ENCODE measurements at places on chromosomes 5 and 9.

DNA sequence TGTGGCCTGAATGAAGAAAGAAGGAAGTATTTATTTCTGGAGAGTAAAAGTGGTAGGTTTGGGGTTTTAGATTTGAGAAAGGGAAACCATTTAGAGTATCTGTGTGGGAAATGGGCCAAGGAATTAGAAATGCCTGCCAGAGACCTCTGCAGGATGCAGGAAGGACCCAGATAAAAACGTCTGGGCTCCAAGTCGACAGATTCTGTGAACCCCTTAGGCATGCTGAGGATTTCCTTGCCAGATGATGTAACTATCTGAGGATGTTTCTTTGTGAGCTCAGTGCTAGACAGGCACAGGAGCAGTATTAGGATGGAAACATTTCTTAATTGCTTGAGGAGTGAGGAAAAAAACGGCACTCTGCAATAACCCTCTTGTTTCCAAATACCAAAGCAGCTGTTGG lies 251.8 kb upstream of the DMRT1 start:
- no peak for DNase-seq

DNA sequence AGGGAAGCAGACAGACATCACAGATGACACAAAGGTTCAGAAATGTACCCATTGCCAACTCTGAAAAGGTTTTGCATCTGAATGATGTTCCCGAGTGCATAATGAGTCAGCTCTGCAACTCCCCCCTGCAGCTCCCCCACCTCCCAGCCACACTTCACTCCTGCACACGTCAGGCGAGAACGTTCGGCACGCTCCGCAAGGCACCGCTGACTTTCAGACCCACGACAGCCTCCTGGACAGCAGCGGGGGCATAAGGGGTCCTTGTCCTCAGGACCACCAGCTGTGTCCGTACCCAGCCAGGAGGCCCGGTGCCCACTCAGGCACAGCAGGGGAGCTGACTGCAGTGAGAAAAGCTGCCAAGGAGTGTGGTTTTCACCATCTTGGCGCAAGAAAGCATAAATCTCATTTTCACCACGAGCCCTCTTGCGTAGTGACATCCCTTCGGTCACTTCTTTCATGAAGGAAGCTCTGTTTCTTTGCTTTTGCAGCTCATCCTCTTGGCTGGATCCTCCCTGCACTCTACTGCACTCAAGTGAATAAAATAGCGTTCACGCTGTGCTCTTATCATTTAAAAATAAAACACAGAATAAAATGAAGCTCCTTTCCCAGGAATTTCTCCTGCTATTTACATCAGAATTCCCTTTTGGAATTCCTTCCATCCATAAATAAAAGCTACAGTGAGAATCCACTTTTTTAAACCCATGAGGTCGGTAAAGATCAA lies 9.9 kb downstream of the GFPT2 start:
- DNase-seq, result no peak

- DNase-seq, result no peak
Observed at GRCh38 chr9:33177639-33178038, 10.5 kb upstream of the B4GALT1 start.

DNA sequence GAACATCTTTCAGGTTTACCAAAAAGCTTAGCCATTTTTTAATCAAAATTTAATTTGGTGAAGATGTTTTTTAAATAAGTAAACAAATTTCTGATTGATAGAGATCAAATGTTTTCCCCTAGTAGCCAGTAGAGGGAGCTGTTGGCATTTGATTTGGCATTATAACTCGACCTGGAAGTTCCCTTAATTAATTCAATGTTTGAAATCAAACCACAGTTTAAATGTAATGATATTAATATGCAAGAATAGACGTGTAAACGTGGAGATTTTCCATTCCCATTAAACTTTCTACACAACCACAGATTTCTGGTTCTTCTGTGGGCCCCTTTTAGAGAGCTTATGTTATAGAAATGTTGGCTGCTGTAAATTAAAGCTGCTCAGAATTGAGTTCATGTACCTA lies 148.1 kb upstream of the MPDZ start:
- DNase-seq, result no peak

- DNase-seq, result no peak
Observed at GRCh38 chr5:40217553-40217952, 462.2 kb upstream of the PTGER4 start.

DNA sequence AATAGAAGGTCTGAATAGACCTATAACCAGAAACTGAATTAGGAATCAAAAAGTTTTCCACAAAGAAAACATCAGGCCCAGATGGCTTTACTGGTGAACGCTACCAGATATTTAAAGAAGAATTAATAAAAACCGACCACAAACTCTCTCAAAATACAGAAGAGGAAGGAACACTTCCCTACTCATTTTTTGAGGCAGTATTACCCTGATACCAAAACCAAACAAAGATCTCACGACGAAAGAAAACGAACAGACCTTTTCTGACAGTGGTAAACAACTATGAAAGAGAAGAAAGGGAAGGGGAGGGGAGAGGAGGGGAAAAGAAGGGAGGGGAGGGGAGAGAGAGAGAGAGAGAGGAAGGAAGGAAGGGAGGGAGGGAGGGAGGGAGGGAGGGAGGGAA lies 13.5 kb downstream of the B4GALT1 start:
- no peak for DNase-seq

DNA sequence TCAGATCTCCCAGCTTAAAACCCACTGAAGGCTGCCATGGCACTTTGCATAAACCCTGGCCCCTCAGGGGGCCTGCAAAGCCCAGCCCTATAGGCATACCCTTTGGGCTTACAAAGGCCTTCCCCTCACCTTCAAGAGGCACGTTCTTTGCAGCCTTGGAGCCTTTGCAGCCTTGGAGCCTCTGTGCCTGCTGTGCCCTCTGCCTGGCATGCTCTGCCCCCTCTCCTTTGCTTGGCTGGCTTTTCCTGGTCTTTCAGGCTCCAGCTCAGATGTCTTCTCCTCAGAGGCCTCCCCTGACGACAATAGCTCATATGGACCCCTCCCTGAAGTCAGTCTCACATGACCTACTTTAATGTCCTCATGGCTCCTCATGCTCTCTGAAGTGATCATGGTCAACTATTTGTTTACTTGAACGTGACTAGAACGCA lies 60.3 kb downstream of the CXXC5 start:
- no peak for DNase-seq

- DNase-seq, result no peak
Observed at GRCh38 chr5:77369566-77369965, 122.5 kb downstream of the WDR41 start.

- DNase-seq, result no peak
Observed at GRCh38 chr5:136225796-136226195, 32.8 kb upstream of the SMIM32 start.

GRCh38 chr9:78130004-78130403 lies 98.4 kb upstream of the GNAQ start:
- DNase-seq, result no peak

- no peak for DNase-seq
Observed at GRCh38 chr5:85931220-85931619, 686.5 kb upstream of the COX7C start.

DNA sequence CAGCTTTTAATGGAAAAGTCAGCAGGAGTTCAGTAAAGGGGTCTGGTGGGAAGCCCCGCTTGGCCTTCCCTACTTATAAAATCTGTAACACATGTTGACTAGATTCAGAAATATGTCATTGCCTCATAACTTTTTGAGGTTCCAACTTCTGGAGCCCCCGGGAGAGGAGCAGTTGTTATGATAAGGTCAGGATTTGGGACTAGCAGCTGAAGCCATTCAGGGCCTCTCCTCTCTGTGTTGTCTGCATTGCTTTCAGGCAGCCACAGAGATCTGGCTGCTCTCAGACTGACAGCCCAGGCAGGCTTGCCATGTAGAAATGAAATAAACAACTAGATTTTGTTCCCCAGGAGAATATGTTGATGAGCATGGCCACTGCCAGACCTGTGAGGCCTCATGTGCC lies 167.1 kb downstream of the RFK start:
- DNase-seq, result no peak

DNA sequence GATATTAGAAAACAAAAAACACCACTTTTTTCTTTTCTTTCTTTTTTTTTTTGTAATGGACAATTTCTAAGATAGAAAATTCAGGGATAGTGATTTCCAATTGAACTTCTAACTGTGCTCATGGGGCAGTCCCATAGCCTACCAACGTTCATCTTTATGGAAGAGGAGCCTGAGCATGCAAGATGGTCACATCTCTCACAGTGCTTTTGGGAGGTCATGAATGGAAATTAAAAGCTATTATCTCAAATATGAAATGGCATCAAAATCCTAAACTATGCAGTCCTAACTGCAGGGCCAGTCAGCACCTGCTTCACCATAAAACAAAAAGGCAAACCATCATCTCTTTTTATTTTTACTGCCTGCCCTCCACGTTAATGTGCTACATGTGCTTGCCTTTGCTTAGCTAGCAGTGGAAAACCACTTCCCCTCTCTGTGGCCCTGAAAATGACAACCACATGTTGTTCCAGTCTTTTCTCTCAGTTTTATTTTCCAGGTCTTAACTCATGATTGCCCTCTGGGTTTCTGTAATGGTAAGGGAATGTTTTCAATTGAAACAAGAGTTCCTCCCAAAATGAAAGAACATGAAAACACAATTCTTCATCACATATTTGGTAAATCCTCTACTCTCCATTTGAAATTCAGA lies 16.7 kb downstream of the IFNB1 start:
- no peak for DNase-seq

GRCh38 chr5:68369457-68370125 lies 154.0 kb downstream of the PIK3R1 start:
- peak; percentile 8 for DNase-seq

DNA sequence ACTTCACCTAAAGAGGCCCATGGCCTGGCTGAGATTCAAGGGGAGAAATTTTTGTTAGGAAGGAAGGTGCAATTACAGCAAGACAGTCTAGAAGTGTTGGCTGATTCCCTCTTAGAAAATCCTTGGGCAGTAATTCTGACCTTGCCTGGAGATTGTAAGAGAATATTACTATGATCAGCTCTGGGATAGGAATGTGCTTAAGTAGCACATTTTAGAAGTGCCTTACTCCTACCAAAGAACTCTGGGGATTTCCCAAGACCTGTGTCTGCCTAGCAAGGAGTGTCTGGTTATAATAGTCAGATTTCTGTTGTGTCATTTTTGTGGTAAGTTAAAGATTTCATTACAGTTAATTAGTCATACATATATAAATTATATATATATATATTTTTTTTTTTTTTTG lies 52.3 kb downstream of the NLN start:
- DNase-seq, result no peak

GRCh38 chr5:171851251-171851650 lies 65.6 kb downstream of the SMIM23 start:
- DNase-seq, result no peak

- no peak for DNase-seq
Observed at GRCh38 chr5:68134033-68134668, 81.4 kb upstream of the PIK3R1 start.

DNA sequence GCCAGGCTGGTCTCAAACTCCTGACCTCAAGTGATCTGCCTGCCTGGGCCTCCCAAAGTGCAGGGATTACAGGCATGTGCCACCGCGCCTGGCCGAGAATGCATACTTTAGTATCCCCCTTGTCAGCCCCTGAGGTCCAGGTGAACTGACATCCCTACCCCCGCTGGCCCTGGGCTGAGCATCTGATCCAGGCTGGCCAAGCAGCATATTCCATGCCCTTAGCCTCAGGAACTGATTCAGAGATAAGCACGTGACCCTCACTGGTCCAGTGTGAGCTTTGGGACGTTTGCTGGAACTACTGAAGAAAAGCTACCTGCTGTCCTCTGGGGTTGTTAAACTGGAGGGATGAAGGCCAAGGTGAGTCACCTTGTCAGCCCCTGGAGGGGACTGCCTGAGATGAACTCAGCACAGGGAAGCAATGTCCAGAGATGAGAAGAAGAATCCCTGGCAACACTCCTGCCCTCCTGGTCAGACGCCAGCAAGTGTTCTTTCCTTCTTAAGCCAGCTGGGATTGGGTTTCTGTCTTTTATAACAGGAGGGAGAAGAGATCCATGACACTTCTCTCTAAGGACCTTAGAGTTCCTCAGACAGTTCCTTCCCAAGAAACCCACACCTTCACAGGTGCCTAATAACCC lies 59.1 kb upstream of the FBXW11 start:
- no peak for DNase-seq

- DNase-seq, result no peak
Observed at GRCh38 chr5:145776886-145777285, 58.3 kb downstream of the PRELID2 start.

- no peak for DNase-seq
Observed at GRCh38 chr9:137077010-137077747, at the start of gene UAP1L1. Gene UAP1L1, plus strand, starts transcription at chr9:137077517. Its CDS starts 16 bp downstream, at chr9:137077533.

- no peak for DNase-seq
Observed at GRCh38 chr5:134252671-134253070, 26.8 kb upstream of the PPP2CA start.

DNA sequence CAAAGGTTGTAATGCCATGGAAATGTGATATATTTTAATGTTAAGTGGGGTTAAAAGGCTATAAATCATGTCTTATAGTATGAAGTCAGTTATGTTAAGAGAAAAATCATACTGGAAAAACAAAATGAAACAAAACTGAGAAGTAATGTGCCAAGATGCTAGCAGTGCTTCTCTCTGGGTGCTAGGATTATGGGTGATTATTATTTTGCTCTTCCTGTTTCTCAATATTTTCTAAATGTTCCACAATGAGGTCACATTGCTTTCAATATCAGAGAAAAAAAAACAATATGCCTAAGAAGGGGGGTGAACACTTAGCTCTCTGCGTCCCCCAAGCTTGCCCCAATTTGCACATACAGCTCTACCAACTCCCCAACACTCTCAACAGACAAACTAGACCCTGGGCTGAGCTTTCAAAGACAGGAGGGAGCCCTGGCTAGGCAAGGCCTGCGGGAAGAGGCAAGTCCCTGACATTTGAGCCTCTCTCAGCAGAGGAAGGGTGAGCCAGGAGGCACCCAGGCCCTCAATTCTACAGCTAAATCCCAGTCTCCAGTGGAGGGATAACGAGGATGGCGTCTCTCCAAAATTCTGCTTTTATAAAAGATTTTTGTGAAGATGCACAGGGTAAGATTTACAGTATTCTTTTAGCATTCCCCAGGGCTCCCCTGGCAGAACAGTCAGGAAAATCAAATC lies 24.4 kb downstream of the WHRN start:
- no peak for DNase-seq

DNA sequence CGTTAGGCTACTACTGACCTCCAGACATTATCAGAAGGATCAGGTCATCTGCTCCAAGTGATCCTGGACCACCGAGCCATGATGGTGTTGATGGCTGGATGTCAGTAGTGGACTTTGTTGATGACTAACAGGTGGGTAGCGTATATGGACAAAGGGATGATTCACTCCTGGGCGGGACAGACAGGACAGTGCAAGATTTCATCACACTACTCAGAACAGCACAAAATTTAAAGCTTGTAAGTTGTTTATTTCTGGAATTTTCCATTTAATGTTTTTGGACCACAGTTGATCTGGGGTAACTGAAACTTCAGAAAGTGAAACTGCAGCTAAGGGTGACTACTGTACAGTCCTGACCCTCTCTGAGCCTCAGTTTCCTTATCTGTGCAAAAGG lies 12.7 kb downstream of the PDGFRB start:
- DNase-seq, result no peak

DNA sequence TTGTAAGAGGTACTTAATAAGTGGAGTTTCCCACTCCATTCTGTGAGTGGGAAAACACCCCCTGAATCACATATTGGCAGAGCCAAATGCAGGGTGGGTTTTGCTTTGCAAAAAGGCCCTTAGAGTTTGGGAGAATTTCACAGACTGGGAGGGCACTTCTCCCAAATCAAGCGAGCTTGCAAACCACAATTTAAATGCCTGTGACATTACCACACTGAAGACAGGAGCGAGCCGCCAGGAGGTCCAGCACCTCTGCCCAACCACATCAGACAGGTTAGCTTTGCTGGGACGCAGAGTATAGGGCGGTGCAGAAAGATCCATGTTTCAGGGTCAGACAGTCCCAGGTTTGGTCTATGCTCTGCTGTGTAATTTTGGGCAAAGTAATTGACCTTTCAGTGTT lies 2.3 kb downstream of the ALAD start:
- DNase-seq, result no peak

All from stimulated activated CD8-positive, alpha-beta memory T cell treated with anti-CD3 and anti-CD28 coated beads, Interleukin-2, amount 100 ng/mL, for 48 hours (primary cell).